ENCODE measurements at places on chromosomes 13 and 19. TPM values are rescaled to one million over a fixed set of nuclear protein-coding genes. Genes with fewer than 3 reads are reported as not detected.

PRKCG gene
- 1.7 TPM for total RNA-seq

DNA sequence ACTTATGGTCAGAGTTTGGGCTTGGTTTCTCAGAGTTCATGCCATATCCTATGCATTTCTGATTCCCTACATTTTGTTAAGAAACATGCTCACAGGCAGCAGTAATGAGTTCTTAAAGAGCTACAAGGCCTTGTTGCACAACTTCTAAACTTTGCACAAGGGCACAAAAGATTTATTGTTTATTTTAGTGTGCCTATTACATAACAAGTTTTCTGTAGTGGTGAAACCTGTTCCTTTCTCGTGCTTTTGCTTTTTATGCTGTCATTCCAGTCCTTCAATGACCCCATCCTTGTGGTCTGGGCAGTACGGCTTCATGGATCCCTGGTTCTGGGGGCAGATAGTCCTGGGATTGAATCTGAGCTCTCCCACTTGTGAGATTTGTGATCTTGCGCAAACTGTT lies 17.8 kb downstream of the ZNF507 start:
- no peak for DNase-seq
- H3K4me3 ChIP-seq, result no peak overlapping the region
- H3K4me1 ChIP-seq, result peaks cover 26% of the 10 kb centered on the region
- peaks cover 2% of the 10 kb centered on the region for H3K36me3 ChIP-seq

DNA sequence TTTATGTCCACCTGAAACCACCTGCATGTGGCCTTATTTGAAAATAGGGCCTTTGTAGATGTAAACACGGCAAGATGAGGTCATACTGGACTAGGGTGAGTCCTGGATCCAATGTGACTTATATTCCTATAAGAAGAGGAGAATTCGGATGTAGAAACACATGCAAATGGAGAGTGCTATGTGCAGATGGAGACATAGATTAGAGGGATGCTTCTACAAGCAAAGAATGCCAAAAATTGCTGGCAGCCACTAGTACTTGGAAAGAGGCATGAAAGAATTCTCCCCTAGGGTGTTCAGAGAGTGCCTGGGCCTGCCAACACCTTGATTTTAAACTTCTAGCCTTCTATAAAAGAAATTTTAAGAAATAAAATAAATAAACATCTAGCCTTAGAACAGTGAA lies 226.1 kb downstream of the RFC3 start:
- H3K27me3 ChIP-seq, result no peaks in the 10 kb centered on the region
- H3K4me1 ChIP-seq, result peaks cover 11% of the 10 kb centered on the region
- DNase-seq, result no peak

- no peak for DNase-seq
- H3K27me3 ChIP-seq, result no peaks in the 10 kb centered on the region
- no peak overlapping the region for H3K27ac ChIP-seq
- H3K4me3 ChIP-seq, result no peak overlapping the region
Measured at GRCh38 chr13:47990427-47990826, 10.6 kb downstream of the SUCLA2 start.

CRX gene
- not detected for total RNA-seq

GPR183 gene
- total RNA-seq, result not detected
